ENCODE measurements at places on chromosomes 2 and 18. TPM values are rescaled to one million over a fixed set of nuclear protein-coding genes. Genes with fewer than 3 reads are reported as not detected.

MAPK4 gene
- 10.2 TPM for polyA plus RNA-seq

NT5DC4 gene
- 0.20 TPM for polyA plus RNA-seq

ANKAR gene
- polyA plus RNA-seq = 7.7 TPM

SERPINB12 gene
- not detected for polyA plus RNA-seq

HRH4 gene
- 0.08 TPM for polyA plus RNA-seq

ASPRV1 gene
- polyA plus RNA-seq = 4.8 TPM

CERKL gene
- polyA plus RNA-seq = 14.9 TPM

MROH2A gene
- polyA plus RNA-seq = 0.09 TPM

DNA sequence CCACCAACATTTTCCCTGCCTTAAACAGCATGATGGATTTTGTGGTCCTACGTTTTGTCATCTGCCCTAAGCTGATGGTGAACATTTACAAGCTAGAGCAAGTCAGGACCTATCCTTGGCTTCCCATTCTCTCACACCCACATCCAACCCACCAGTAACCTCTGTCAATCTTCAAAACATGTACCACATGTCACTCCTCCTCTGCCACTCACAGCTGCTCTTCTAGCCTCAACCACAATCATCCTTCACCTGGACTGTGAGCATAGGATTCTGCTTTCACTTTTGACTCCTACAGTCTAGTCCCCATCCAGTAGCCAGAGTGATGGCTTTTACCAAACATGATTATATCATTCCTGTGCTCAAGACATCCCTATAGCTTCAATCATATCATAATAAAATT lies 279.8 kb upstream of the DLGAP1 start:
- no peak for DNase-seq

GRCh38 chr2:157986761-157987160 lies 110.6 kb upstream of the ACVR1 start:
- DNase-seq = no peak

- DNase-seq = no peak
Observed at GRCh38 chr2:144730711-144731110, 210.8 kb upstream of the ZEB2 start.

GRCh38 chr2:142880279-142880678 lies 2.8 kb downstream of the KYNU start:
- DNase-seq = no peak

DNA sequence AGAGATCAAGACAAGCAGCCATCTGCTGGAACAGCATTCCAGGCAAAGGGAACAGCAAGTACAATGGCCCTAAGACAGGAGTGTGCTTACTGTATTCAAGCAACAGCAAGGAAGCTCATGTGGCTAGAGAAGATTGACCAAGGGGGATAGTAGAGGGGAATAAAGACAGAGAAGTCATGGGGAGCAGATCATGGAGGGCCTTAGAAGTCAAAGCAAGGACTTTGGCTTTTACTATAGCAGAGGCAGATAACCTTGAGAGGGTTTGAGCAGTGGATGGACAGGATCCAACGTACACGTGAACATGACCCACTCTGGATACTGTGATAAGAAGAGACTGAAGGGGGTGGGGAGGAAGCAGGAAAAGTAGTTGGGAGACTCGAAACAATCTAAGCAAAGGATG lies 26.9 kb downstream of the SP5 start:
- no peak for DNase-seq

- DNase-seq = no peak
Observed at GRCh38 chr2:9779596-9780264, 63.5 kb upstream of the TAF1B start.

DNA sequence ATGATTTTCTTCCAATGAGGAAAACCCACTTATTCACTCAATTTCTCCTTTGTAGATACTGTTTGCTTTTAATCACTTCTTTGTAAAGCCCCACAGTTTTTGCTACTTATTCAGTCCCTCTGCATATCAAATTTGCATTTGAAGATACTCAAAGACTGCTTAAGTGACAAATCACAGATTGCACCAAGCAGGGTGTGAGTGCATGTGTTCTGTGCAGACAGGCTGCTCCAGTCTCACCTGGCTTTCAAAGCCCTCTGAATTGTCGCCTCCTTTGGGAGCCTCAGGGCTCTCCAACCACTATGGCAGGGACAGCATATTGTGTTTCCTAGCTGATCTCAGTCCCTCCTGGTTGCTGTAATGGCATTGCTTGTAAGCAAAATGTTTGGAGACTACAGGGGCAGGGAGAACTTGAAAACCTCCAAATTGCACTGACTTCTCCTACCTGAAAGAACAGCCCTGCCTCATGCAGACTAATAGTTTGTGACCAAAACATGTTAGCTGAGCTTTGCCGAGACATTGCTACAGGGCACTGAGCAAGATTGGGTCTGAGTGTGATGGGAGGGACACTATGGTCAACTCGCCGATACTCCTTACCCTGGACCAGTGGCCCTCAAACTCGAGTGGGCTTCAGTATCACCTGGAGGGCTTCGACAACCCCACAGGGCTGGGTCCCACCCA lies 96.8 kb downstream of the POLE4 start:
- DNase-seq = no peak

GRCh38 chr2:98205889-98206288 lies 118.9 kb downstream of the VWA3B start:
- DNase-seq = no peak

DNA sequence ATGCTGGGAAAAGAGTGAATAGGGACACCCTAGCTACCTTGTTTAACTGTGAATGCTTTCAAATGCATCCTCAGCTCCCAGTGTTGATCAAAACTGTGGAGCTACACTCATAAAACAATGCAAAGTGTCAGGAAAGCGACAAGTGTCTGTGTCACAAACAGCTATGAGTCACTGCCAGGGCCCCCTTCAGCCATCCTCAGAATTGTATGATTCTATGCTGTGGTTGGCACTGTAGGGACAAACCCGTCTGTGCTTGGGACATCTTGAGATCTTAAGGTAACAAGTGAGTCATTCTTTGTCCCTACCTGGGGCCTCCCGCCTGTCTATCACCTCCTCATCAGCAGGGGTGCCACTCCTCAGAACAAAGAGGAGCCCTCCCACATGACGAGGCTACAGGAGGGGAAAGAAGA lies 42.4 kb downstream of the KLF7 start:
- no peak for DNase-seq

DNA sequence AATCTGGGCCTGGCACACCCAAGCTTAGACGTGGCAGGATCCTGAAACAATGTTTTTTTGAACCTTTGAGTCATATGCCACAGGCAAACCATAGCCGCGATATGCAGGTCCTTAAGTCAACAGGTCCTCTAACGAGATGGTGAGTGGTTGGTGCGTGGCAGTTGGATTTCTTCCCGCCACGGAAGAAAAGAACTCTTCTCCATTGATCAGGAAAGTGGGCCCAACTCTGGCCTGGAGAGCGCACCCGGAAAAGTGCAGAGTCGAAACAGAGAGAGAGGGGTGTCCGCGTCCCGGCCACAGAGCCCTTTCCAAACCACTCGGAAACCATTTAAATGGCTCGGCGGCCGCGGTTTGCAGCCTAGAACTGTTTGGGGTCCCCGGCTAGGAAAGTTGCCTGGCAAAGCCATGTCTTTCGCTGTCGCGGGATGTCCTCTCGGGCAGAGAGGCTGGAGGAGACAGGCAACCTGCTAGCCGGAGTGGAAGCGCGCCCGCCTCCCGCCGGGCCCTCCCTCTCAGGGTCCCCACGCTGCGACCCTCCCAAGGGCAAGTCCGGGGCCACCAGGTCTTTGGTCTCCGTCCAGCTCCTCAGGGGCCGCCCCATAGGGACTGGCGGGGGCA lies 777 bp downstream of the GALNT3 start:
- DNase-seq = no peak

- no peak for DNase-seq
Observed at GRCh38 chr2:71680925-71681324, 227.6 kb downstream of the DYSF start.

- no peak for DNase-seq
Observed at GRCh38 chr2:192828947-192829346, 634.2 kb upstream of the TMEFF2 start.

DNA sequence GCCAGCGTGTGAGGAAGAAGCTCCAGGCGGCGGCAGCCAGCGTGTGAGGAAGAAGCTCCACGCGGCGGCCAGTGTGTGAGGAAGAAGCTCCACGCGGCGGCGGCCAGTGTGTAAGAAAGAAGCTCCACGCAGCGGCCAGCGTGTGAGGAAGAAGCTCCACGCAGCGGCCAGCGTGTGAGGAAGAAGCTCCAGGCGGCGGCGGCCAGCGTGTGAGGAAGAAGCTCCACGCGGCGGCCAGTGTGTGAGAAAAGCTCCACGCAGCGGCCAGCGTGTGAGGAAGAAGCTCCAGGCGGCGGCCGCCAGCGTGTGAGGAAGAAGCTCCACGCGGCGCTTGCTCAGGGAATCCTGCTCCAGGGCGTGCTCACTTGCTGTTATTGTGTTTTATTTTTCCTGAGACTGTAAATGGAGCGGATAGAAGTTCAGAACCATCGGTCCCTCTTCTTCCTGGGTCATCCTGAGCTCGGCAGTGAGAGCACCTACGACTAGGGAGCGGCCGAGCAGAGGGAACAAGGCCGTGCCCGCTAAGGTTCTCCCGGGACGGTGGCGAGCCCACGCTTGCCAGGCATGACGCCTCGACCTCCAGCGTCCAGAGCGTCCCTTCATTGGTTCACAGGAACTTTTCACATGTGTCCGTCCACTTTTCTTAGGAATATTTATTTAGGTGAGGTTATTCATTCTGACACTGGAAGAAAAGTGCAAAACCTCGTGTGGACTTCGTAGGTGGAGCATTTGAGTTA lies 94.2 kb downstream of the TMEM18 start:
- DNase-seq = no peak

DNA sequence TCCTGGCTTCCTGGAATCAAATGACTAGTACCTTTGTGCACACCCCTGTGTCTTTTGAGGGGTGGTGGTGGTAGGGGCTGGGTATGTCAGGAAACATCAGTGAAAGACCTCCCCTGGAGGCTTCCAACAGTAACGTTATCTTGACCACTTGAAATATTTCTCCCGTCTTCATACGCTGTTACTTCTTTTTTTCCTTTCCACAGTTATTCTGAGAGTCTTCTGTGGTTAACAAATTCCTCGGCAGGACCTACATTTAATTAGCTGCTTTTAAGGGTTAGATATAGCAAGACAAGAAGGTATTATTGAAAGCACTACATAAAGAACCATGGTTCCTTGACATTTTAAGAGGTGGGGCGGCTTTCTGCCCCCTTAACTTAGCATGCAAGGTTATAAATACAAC lies 34.6 kb downstream of the UGP2 start:
- no peak for DNase-seq

DNA sequence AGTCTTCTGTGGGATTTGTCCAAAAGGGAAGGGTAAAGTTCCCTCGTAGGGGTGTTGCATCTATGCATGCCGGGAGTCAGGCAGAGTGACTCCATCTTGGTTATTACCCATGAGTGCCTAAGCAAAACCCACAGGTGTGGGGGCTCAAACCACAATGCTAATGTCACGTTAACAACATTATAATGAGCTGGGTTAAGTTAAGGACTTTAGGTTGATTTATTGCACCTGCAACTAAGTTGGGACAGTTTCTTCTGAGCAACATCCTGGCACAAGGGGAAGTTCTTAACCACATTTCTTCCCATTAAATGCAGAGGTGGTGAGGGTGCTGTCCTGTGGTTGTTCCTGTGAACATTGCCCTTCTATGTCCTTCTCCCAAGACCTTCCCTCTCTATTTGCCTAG lies 1596.8 kb upstream of the SLC39A10 start:
- DNase-seq = no peak

GRCh38 chr18:46706968-46707367 lies 49.9 kb downstream of the ST8SIA5 start:
- no peak for DNase-seq

GRCh38 chr2:191221666-191222065 lies 23.5 kb upstream of the MYO1B start:
- DNase-seq = no peak

DNA sequence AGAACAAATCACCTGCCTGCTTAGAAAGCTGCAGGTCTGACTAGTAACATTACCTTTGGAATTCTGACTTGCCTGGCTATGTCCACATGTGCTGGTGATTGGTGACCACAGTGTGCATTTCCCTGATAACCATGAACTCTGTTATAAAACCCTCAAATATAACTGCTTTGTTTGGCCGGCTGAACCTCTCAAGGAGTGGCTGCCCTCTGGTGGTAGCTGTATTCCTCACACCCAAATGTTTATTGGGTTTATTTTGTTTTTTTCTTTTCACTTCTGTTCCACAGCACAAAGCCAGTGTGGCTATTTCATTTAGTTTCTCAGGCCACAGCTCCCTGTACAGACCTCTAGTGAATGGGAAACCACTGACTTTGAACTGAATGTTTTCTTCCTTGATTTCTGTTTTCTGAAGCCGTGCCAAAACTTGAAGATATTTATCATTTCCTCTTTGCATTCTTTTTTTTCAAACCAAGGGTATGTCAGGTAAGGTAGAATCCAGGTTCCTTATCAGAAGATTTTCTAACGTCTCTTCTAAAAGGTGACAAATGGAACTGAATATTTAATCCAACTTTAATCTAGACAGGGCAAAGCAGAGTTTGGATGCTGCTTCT lies 549.0 kb upstream of the VRK2 start:
- DNase-seq = peak; percentile 37

DNA sequence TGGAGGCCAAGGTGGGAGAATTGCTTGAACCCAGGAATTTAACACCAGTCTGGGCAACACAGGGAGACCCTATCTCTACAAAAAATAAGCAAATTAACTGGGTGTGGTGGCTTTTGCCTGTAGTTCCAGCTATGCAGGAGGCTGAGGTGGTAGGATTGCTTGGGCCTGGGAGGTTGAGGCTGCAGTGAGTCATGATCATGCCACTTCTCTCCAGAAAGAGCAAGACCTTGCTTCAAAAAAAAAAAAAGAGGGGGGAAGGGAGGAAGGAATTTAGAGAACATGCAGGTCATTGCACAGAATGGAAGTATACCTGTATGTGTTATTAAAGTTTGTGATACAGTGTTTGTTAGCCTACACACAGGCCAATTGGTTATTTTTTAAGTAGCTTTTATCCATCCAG lies 25.8 kb downstream of the PKP4 start:
- no peak for DNase-seq

DNA sequence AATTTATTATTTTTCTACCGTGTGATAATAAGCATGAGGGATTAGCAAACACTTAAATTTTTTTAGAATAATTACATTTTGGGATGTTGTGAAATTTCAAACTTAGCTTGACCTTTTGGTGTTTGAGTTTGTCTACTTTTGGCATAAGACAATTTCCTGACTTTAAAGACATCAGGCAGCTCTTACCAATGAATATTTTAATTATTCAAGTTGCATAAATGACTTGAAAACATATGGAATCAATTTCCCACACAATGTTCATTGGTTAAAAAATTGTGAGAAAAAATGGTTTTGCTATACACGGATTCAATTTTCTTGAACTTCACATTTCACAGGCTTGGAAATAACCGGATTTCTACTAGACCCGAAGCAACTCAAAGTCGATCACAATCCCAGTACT lies 243.4 kb downstream of the IKZF2 start:
- DNase-seq = no peak
